ENCODE measurements at places on chromosomes 13 and 19.

- no peak for DNase-seq
Observed at GRCh38 chr19:47243364-47243775, 12.4 kb upstream of the BBC3 start.

GRCh38 chr19:31610018-31610417 is 260.8 kb upstream of the TSHZ3 start:
- DNase-seq, result no peak

GRCh38 chr13:42548731-42549551 is 25.0 kb upstream of the TNFSF11 start:
- DNase-seq, result no peak

DNA sequence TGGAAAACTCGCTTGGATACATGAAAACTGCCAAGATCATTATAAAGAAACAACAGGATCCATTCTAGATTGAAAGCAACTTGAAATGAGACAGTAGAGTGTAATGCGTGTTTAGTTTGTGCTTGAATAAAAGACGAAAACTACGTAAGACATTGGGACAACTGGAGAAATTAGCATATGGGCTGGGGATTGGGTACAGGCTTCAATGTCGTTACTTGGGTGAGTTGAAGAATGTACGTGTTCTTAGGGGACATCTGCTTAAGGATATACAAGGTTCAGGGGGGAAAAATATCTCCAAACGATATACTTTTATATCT is 471 bp upstream of the ERVK3-1 start:
- DNase-seq, result no peak

DNA sequence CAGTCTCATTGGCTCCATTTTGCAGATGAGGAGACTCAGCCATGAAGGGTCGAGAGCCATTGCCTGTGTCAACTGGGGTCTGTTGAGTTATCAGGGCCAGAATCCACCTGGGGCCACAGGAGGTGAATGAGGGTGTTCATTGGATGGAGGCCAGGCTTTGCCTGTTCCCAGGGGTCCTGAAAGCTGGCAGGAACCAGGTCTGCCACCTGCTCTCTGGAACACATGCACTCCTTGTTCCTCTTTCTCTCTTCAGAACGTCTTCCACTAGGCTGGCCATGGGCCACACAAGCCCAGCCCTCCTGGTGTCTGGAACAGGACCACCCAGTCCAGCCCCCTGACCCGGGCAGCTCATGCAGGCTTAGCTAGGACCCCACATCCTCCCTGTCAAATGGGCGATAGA is 21.1 kb downstream of the PPP1R37 start:
- DNase-seq, result no peak

GRCh38 chr19:50750010-50750409 is 20.3 kb upstream of the GPR32 start:
- DNase-seq, result no peak

GRCh38 chr19:7701654-7702457 is at the start of gene FCER2:
Gene FCER2 (minus strand): TSS chr19:7702131. CDS start chr19:7699760, 2,371 bp downstream.
- no peak for DNase-seq

DNA sequence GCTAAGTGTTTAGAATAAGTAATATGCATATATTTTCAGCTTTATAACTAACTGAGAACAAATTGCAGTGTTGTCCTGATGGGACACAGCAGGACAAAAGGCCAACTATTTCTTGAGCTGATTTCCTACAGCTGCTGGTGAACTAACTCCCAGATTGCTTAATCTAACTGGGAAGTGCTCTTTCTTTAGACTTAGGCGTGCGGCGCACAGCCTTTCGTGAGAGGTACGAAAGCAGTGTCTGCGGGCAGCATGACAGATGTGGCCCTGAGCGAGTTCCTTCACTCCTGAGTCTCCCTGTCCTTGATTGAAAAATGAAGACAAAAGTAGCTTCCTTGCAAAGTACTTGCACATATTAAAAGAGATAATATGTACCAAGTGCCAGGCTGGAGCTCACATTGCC is 47.3 kb upstream of the NPAS1 start:
- no peak for DNase-seq

DNA sequence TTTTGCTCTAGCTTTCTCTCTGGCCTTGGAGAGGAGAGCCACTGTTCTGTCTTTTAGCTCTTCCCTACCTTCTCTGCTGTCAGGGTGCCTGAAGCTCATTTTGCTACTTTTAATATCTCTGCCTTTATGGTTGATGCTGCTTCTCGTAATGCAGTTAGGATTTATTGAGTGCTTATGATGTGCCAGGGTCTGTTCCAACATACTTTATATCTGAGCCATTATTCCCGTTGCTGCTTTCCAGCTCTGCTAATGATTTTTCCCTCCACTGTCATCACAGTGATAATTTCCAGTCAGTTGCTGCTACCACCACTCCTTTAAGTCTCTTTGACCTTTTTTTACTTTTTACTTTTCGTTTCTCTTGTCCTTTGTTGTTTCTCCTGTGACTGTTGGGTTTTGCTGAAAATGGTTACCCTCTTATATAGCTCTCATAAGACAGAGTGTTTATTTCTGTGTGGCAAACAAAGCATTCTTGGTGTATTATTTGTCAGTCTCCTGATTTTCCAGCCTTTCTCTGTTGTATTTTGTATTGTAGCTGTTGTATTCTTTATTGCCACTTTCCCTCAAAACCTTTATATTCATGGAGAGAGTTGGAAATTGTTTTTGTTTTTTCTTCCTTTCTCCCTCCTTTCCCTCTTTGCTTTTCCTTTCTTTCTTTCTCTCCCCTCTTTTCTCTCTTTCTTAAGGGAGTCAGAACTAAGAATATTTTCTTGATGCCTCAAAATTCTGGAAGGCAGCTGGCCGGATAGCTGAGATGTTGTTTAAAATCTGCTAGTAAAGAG is 37.4 kb downstream of the COG6 start:
- DNase-seq, result no peak

GRCh38 chr19:12891553-12892021 is 627 bp downstream of the GCDH start:
- no peak for DNase-seq

- DNase-seq, result no peak
Observed at GRCh38 chr13:27806744-27807387, 14.6 kb downstream of the GSX1 start.

- no peak for DNase-seq
Observed at GRCh38 chr13:103099722-103100293, 33.6 kb upstream of the SLC10A2 start.

DNA sequence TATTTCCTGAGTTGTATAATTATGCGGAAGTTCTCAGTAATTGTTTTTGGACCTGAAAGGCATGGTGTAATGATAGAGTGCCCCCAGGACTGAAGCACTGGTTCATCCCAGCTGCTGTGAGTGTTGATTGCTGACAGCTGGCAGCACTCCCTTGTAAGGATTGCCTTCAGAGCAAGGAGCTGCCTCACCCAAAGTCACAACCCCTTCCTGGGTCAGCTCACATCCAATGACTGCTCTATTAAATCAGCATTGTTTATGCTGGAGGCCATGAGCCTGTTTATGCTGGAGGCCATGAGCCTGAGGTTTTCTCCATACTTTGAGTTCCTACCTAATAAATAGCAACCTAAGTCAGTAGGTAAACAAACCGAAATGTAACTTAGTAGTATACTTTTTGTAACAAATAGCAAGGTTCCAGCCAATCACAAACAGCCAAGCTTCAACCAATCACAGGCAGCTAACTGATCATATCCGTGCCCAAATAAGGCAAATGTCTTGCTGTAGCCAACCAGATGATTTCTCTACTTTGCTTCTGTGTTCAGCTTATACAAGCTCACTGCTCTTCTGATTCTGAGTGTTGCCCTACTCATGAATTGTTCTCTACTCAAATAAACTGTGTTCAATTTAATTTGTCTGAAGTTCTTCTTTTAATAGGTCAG is 11.7 kb upstream of the SPACA6 start:
- no peak for DNase-seq

DNA sequence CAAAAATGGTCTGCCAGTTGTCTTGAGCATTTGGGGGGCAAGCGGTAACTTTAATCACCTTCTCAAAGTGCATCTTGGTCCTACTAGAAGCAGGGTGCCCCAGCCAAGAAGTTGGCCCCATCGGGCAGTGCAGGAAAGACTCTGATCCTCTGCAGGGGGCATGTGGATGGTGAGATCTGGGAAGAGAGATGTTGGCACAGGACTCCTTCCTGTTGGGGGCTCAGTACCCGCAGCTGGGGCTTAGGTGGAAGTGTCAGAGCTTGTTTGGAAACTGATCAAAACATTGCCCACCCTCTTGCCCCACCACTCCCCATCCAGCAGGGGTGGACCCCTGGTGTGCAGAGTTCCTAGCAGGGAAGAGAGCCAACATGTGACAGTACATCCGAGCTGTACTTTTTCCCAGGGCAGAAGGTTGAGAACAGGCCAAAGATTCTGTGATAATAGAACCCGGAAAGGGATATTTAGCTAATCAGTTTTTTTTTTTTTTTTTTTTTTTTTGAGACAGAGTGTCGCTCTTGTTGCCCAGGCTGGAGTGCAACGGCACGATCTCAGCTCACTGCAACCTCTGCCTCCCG is 8.8 kb downstream of the RRAS start:
- DNase-seq, result no peak

DNA sequence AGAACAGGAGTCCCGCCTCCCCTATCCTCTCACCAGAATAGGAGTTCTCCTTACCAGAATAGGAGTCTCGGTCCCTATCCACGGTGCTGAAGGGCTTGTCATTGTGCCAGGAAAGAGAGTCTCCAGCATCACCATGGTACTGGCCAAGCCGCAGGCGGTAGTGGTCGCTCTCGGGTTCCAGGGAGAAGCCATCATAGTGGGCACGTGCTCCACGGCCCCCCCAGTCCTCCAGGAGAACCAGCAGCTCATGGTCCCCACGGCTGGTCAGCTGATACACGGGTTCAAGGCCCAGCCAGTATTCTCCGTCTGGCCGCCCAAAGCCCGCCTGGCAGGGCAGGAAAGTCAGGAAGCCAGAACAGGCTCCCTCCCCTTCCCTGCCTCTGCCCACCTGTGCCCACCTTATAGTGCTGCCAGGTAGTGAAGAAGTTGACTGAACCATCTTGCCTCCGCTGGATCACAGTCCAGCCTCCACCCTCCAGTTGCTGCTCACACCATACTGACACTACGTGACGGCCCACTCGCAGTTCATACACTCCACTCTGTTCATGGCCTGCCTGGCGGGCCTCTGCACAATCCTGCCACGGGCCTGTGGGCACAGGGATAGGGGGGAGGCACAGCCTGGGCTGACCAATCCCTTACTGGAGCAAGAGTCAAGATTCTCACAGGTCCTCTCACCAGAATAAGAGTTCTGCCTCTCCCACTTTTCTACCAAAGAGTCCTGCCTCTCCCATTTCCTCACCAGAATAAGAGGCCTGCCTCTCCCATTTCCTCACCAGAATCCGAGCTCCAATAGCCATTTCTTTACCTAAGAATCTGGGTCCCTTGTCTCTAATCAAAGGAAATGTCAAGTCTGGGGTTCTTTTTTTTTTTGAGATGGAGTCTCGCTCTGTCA is 7.4 kb downstream of the SHFL start:
- DNase-seq, result no peak

DNA sequence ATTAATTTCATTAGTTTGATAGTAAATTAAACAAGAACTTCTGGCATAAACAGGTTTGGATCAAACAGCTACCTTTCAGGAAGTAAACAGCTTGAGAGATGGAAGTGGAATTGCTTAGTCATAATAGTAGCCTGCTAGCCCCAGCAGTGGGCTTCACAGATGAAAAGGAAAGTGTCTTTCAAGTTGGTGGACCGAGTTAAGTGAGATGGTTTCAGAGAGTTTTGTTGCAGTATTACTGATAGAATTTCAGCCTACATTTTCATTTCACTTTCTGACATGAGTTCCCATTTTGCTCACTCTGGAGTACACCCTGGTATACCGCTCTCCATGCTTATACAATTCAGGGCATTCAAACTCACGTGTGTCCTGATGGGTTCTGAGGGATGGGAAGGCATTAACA is 2.0 kb upstream of the PTOV1 start:
- DNase-seq, result no peak

GRCh38 chr13:43077906-43078305 is 54.5 kb downstream of the DNAJC15 start:
- DNase-seq, result no peak

All from HS-5 (cell line).